Fibroblast of skin of scalp (primary cell): ENCODE measurements at places on chromosomes 2 and 18.

DNA sequence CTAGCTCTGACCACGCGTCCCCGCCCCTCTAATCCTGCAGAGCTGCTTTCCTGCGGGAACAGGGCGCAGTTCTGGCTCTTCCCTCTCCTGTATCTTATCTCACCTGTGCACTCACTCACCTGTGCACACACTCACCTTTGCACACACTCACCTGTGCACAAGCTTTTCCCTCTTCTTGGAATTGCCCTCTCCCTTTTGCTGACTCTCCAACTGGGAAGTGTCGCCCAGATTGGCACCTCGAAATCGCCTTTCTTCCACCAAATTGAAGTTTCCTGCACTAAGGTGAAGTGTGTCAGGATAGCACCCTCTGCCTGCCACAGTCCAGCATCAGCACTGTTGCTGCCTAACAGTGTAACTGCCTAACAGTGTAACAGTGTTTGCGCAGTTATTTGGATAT lies 566 bp upstream of the CMPK2 start:
- DNase-seq, result peak; percentile 22

DNA sequence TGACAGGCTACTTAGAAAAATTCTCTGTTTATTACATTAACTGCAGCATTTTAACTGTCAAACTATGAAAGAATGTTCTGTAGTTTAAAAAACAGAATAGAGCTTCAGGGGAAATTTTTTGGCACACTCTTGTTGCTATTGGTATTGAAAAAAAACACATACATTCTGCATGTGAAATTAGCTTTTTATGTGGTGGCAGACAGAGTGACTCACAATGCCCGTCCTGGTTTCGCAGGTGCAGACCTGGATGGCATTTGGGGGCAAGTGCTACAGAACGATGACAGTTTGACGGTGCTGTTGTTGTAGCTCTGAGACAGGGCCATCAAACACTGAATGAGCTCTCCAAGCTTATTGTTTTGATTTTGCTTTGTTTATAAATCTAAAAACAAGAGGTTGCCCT lies 105.0 kb upstream of the MAP3K20 start:
- DNase-seq, result no peak

GRCh38 chr18:45802814-45803492 lies 22.5 kb upstream of the SIGLEC15 start:
- DNase-seq, result peak; percentile 97

DNA sequence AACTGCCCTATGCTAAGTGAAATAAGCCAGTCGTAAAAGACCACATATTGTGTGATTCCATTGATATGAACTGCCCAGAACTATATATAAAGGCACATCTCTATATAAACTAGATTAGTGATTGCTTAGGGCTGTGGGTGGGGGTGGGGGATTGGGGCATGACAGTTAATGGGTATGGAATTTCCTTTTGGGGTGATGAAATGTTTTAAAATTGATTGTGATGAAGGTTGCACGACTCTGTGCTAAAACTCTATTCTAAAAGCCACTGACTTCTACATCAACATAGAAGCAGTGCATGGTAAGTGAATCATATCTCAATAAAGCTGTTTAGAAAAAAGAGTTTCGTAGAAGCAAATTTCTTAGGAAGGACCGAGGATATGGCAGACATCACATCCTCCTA lies 53.0 kb downstream of the CDCA7 start:
- peak; percentile 53 for DNase-seq

DNA sequence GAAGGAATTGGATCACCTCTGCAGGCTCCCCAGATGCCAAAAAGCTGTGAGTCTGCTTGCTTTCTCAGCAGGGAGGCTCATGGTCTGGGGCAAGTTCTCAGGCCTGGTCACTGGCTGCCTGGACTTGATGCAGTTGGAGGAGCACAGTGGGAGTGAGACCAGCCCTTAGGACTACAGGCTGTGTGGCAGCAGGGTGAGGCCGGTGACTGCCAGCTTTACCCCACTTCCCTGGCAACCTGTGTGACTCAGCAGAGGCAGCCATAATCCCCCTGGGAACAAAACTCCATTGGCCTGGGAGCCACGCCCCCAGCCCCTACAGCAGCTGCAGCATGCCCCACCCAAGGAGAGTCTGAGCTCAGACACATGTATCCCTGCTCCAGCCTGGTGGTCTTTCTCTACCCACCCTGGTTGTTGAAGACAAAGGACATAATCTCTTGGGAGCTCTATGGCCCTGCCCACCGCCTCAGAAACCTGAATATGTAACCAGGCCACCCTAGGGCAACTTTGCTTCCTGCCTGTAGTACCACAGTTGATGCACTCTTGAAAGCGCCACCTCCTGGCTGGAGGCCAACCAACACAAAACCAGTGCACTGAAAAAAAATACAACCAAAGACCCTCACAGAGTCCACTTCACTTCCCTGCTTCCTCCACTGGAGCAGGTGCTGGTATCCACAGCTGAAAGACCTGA lies 106.8 kb upstream of the SPATS2L start:
- DNase-seq, result peak; percentile 14

GRCh38 chr2:242017086-242017485 lies 147.6 kb downstream of the RTP5 start:
- DNase-seq, result no peak

- no peak for DNase-seq
Measured at GRCh38 chr2:168145011-168145410, 102.4 kb downstream of the STK39 start.

GRCh38 chr2:19573784-19574183 lies 215.4 kb upstream of the OSR1 start:
- DNase-seq, result no peak

DNA sequence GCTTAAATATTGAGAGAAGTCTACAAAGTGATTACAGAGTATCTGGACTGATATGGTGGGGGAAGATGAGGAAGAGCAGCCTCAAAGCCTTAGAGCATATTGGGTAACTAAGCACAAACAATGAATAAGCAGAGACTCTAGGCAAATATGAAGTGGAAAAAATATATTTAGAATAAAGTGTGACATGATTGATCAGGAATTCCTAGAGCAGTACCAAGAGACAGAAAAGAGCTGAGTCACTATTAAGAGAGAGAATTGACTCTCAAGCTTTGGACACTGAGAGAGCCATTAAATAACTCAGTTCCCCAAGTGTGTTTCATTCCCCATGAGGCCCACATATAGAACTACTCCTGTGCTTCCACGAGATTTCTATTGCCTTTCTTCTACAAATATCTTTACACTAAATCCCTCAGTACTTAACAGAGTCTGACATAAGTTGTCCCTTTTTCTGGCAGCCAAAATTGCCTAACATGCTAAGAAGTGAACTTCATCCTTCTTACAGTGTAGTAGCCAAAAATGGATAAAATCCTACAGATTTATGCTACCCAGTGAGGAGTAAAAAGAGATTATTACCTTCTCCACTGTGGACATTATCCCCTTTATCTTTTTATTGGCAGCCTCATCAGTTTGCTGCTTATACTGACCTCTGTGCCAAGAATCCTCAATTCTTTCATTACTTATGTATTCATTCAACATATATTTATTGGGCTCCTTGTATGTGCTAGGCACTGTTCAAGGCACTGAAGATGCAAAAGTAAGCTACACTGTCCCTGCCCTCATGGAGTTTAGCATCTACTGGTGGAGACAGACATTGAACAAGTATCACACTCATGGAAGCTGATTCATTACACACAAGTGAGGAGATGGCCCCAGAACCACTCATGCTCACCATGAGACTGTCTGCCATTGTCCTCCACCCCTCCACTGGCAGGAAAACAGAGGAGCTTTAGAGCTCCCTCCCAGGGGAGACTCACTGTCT lies 45.4 kb downstream of the SLC40A1 start:
- DNase-seq, result peak; percentile 86

DNA sequence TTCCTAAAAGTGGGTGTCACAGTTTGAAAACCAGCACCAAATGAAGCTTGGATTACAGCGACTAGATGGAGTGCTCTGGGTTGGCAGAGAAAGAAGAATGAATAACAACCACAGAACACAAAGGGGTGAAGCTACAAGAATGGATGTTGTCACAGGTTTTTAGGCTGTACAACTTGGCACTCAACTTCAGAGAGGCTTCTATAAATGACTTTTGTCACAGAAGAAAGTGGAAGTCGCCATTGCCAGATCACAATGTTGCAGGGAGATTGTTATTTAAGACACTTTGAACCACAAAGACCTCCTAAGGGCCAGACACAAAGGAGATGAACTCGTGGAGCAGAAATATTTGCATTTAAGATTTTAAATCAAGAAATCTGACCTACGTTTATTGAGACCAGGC lies 354.2 kb downstream of the CDH7 start:
- no peak for DNase-seq

- DNase-seq, result no peak
Measured at GRCh38 chr2:45793305-45793962, 142.0 kb downstream of the PRKCE start.

- no peak for DNase-seq
Measured at GRCh38 chr2:201197781-201198180, 14.8 kb downstream of the CASP10 start.
